ENCODE measurements at places on chromosomes 3 and 15.

GRCh38 chr3:64266065-64266931 is 41.0 kb upstream of the PRICKLE2 start:
- DNase-seq: no peak

- no peak for DNase-seq
Observed at GRCh38 chr15:77409259-77410156, 10.4 kb downstream of the PEAK1 start.

DNA sequence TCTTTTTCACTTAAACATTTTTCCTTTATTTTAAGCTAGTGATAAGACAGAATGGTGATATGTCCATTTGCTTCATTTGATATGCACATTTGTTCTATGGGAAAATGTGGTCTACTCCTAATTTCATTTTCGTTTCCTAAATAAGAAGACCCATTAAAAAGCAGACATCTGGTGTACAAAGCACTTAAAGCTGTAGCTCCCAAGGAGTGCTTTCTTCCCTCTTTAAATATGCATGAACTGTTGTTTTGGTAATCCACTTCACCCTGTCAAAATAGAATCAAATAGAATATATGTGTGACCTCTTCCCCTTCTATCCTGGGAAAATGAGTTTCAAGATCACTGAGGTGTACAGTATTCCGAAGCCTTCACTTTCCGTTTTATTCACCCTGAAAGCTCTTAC is 182.8 kb downstream of the ROBO2 start:
- no peak for DNase-seq

GRCh38 chr15:28921919-28922706 is 36.3 kb downstream of the APBA2 start:
- no peak for DNase-seq

- DNase-seq: no peak
Observed at GRCh38 chr15:81311752-81312464, 12.0 kb downstream of the STARD5 start.

Measured in anterior cingulate cortex (tissue), 58 donors.